Stimulated activated naive CD4-positive, alpha-beta T cell (primary cell): ENCODE measurements at places on chromosomes 12 and 14.

DNA sequence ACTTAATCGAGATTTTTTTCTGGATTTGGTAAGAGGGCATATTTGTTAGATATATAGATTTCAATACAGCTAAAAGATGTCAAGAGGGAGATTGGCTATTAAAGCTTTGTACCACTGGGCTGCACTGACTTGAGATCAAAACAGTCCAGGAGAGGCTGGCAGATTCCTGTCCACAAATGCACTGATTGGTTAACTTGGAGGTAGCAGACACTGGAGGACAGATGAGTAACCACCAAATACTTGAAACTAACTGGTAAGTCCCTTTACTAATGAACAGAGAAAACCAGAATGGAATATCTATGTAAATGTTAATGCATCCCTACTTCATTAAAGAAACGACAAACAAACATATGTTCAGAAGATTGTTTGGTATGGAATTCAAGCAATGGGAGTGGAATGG is 416.6 kb downstream of the LRIG3 start:
- DNase-seq, result no peak

GRCh38 chr14:31774567-31774966 is 213.4 kb downstream of the NUBPL start:
- no peak for DNase-seq

- no peak for DNase-seq
Observed at GRCh38 chr14:58815794-58816193, 178.0 kb downstream of the DACT1 start.

DNA sequence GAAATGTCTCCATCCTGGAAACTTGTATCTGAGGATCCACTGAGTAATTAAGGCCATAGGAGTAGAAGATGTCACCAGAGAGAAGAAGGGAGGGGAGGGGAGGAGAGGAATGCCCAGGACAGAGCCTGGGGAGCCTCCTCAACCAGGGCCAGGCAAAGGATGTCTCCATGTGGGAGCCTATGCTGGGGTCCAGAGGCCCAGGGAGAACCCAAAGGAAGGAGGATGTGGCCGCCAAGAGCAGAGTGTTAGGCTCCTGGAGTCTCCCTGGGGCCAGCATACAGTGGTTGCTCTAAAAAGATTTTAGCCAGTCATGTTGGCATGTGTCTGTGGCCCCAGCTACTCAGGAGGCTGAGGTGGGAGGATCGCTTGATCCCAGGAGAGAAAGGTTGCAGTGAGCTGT is 92.6 kb downstream of the DICER1 start:
- no peak for DNase-seq

DNA sequence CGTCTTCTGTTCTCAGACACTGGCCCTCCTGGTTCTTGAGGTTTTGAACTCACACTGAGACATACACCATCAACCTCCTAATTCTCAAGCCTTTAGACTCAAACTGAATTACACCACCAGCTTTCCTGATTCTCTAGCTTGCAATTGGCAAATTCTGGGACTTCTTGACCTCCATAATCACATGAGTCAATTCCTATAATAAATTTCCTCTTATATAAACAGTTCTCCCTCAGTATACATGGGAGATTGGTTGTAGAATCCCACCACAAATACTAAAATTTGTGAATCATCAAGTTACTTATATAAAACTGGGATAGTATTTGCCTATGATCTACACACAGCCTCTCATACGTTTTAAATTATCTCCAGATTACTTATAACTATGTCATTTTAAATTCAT is 162.2 kb downstream of the DIO2 start:
- DNase-seq, result no peak

DNA sequence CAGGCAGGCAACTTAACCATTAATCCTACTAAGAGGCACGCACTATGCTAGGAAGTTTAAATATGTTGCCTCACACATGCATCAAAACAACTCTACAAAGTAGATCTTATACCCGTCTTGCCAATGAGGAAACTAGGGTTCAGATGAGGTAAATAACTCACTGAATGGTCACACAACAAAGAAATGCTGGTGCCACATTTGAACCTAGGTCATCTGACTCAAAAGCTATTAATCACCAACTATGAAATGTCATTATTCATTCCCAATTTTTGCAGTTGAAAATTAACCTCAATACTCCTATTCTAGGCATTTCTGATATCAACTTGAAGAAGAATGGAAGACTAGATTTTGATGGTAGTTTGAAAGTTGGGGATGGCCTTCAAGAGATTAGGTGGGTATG is 2.8 kb upstream of the PYROXD1 start:
- no peak for DNase-seq

- DNase-seq, result no peak
Observed at GRCh38 chr14:22955702-22956569, 954 bp downstream of the HAUS4 start.

DNA sequence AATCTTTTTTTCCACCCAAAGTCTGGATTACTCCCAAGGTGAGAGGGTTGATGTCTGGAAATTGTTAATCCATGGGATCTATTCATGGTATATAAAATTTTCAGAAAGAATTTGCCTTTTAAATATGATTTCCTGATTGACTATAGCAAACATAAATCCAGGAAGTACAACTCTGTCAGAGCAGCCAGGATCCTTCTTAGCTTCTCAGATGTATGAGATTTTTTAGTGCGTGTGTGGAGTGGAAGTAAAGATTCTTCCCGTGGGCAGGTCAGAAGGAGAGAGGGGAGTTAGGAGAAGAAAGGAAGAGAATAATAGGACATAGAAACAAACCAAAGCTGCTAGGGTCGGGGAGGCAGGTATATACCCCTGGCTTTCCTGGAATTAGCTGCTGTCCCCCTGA is 159.3 kb downstream of the FBXL14 start:
- DNase-seq, result no peak

DNA sequence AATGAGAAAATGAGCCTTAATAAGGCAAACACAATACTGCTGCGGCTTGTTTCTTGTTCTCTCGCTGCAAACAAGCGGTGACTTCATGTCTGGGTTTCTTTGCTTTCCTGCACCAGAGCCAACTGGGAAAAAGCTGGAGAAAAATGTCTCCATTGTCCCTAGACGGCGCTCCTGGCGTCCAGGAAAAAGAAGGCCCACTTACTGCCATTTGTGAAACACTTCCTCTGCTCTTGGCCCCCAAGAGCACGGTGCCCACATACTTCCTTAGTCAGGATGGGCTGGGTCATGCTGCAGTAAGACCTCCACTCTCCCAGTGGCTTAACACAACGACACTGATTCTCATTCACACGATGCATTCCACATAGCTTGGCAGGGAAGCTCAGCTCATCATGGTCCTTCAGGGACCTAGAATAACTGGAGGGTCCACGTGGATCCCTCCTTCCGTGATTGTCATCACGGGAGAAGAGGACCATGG is 86.0 kb upstream of the BCL11B start:
- no peak for DNase-seq

DNA sequence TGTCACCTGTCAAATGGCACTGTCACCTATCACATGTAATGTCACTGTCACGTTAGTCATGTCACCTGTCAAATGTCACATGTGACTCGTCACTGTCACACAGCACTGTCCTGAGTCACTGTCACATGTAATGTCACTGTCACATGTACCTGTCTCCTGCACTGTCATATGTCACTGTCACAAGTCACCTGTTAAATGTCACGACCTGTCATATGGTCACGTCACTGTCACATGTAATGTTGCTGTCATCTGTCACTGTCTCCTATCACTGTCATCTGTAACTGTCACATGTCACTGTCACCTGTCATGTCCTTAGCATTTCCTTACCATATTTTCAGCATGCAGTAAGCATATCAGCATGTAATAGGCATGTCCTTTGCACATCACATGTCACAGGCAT is 27.1 kb upstream of the TESC start:
- no peak for DNase-seq

DNA sequence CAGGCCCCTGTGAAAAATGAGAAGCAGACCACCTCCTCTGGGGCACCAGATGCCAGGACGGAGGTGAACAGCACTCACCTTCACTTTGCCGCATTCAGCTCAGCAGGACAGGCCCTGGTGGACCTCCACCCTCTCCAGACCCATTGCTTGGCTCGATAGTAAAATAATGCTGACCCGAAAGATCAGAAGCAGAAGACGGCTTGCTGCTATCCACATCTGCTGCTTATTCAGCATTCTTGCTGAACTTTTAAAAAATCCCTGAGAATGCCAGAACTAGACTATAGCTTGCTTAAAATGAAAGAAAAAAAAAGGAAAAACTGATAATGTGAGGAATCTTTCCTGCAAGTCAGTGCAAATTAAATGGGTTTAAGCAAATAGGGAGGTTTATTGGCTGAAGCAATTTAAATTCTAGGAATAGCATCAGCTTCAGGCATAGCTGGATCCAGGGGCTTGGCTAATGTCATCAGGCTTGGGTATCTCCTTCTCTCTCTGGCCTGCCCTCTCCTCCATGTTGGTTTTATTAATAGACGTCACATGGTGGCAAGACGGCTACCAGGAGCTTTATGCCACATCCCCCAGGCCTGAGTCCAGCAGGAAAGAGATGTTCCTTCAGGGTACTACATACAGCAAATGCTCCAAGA is 137.9 kb downstream of the SCARB1 start:
- no peak for DNase-seq

GRCh38 chr14:28297559-28297958 is 469.0 kb upstream of the FOXG1 start:
- DNase-seq, result no peak

- no peak for DNase-seq
Observed at GRCh38 chr12:125533434-125534029, 468.3 kb downstream of the AACS start.

DNA sequence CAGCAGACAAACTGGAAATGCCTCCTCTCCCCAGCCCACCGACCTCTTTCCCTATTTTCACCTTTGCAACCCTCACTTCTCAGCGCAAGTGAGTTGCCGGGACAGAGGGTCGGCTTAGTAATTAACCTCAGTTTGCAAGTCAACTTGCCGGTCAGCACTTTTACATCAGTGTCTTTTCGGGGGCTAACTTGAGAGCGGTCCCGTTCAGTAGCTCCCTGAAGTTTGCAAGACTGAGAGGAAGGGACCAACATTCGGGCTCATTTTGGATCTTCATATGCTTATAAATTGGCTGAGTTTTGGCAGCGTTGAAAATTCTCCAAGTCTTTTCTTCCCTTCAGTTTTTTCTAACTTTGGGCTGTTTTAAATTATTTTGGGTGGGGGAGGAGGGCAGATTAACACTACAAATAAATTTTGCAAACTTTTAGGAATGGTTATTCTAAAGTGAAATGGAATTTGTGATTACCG is 846 bp downstream of the BRMS1L start:
- no peak for DNase-seq

GRCh38 chr12:34295366-34296142 is 273.3 kb downstream of the ALG10 start:
- no peak for DNase-seq

- no peak for DNase-seq
Observed at GRCh38 chr12:12506496-12506890, 56.2 kb downstream of the DUSP16 start.

- no peak for DNase-seq
Observed at GRCh38 chr12:108854451-108855283, 2.7 kb downstream of the SSH1 start.

- DNase-seq, result no peak
Observed at GRCh38 chr12:125549171-125549570, 483.9 kb downstream of the AACS start.

DNA sequence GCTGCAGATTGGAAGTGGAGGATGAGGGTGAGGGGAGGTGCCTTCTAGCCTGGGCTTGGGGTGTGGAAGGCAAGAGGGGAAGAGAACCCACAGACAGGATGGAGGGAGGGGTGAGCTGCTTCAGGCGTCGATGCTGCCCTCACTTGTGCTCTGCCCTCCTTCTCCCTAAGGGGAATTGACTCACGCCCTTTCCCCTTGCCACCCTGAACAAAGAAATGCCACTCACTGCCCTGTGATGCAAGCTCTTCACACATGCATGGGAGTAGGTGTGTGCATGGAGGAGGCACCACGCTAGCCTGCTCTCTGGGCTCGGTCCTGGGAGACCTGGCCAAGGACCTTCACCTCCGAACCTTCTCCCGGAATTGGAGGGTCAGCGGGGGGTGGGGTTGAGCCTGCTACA is 35.7 kb upstream of the PRMT8 start:
- no peak for DNase-seq

- no peak for DNase-seq
Observed at GRCh38 chr12:14619741-14620501, 52.2 kb upstream of the PLBD1 start.

- DNase-seq, result no peak
Observed at GRCh38 chr12:108833757-108834472, 23.5 kb downstream of the SSH1 start.

GRCh38 chr12:106023039-106023438 is 115.7 kb downstream of the NUAK1 start:
- no peak for DNase-seq

DNA sequence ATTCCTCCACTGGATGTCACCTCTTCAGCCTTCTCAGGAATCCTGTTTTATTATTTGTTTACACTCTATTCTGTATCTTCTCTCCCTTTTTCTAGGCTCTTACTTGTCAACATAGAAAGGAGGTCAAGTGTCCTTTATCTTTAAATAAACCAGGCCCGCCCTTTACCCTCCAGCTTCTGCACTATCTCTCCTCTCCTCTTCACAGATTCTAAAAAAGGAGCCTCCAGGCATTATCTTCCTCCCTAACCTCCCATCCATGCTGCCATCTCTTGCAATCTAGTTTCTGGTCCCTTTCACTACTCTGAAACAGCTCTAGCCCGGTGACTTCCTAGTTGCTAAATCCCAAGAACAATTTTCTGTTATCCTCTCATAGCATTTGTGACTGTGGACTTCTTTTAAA is 24.1 kb upstream of the ARID2 start:
- no peak for DNase-seq

GRCh38 chr12:127383281-127383680 is 883.7 kb upstream of the TMEM132C start:
- no peak for DNase-seq

GRCh38 chr12:50257236-50258166 is 25.8 kb downstream of the LIMA1 start:
- no peak for DNase-seq

DNA sequence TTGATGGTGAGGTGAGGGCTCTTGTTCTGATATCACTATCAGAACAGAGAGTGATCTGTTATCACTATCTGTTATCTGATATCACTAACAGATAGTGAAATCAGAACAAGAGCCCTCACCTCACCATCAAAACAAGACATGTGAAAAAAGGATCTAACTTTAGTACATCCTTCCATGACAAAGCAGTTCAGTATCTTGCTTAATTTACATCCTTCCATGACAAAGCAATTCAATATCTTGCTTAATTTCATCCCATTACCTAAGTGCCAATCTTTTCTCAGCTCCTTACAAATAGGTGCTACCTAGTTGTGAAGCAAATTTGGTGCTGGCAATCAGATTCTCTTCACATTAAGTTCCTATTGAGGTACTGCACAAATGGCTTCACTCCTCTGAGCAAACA is 1865.6 kb upstream of the FLRT2 start:
- no peak for DNase-seq
